Activated T-helper 1 cell treated with anti-CD3 and anti-CD28 coated beads, Interleukin-2, amount 50 U/mL, for 16 hours (primary cell): ENCODE measurements at places on chromosomes 7 and 10.

- DNase-seq = peak; percentile 11
These were observed 86.1 kb upstream of the DNAJB6 start for GRCh38 chr7:157250605-157251228.

- DNase-seq = no peak
These were observed 213.8 kb downstream of the DNAJB6 start for GRCh38 chr7:157550300-157551275.

- DNase-seq = no peak
These were observed 118.9 kb downstream of the SND1 start for GRCh38 chr7:127770885-127771284.

DNA sequence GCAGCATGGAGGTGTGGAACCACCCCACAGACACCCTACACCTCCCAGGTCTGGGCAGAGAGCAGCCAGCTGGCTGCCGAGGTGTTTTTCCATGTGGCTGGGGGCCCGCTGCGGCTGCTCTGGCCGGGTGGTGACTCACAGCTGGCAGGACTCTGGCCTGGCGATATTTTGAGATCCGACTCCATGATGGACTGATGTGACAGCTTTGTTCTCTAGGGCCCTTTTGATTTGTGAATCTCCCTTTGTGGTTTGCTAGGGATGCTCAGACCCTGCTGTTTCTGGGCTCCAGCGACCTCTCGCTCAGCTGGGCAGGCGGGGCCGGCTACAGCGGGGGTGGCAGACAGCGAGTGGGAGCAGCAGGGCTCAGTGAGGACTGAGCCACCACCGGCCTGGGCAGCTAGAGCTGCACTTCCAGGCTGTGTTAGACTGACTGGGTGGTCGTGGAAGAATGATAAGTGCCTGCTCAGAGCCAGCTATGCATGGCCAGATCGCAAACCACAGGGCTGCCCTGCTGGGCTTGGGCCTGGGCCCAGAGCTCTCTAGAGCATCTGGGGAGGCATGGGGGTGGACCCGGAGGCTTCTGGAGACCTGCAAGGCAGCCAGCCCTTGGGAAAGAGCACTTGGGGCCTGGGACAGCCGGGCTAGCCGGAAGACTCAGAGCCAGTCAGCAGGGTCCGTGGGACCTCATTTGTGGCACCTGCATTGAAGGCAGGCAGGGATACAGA is 46.2 kb upstream of the GDF10 start:
- DNase-seq = no peak

DNA sequence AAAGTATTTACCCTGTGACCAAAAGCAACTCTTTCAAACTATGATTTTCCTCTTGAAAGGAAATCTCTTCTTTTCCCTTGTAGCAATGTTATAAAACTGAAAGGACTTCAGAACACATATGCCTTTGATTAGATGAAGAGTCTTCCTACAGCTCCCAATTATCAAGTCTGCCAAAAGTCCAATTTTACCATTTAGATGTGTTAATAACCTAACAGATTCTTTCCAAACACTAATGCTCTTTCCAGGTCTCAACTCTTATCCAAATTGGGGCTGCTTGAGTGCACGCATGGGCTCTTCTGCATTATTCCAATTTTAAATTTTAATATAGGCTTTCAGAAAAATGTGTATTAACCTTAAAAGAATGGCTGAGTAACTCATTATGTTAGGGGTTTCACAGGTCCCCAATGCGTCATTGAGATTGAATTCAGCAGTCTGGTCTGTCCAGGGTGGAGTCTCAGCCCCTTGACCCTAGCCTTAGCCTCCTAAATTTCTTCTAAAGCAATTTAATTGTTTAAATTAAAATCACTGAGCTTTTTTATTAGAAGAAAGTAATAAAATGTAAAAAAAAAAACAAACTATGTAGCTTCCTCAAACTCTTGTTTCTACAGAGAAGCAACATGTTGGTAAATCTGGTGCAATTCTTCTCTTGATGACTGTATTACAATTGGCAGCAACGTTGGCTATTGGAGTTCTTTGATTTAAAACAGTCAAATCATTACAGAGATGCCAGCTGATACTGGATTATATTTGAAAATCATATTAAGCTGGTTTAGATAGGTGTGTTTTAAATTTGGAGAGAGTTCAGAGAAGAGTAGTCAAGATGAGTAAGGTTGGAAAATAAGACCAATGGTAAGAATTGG is 170.4 kb downstream of the DKK1 start:
- DNase-seq = no peak

GRCh38 chr7:141359740-141360415 is 191.3 kb upstream of the AGK start:
- DNase-seq = no peak

- DNase-seq = no peak
These were observed 620.8 kb upstream of the AUTS2 start for GRCh38 chr7:68977385-68978055.

- DNase-seq = no peak
These were observed 211.4 kb downstream of the THSD7A start for GRCh38 chr7:11620406-11621253.

GRCh38 chr7:43927810-43928209 is 1.6 kb downstream of the UBE2D4 start:
- DNase-seq = no peak

DNA sequence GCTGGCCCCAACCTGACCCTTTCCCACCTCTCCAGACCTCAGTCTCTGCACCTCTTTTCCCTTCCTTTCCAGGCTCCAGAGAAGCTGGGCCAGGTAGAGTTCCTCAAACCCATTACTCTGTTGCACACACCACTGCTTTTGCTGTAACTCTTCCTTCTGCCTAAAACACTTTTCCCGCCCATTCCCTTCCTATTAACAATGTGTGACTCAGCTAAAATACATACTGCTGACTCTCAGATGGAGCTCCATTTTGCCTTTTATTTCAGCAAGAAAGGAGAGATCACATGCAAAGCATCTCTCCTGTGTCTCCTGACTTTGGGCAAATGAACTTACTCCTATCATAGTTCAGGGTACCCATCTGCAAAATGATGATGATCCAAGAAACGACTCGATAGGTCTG is 201.0 kb downstream of the CALN1 start:
- DNase-seq = no peak

GRCh38 chr7:73520673-73521635 is 1.1 kb downstream of the BAZ1B start:
- DNase-seq = no peak

- DNase-seq = no peak
These were observed 453.2 kb downstream of the DPP6 start for GRCh38 chr7:154505362-154505761.

- no peak for DNase-seq
These were observed 89.6 kb upstream of the ZNF804B start for GRCh38 chr7:88669913-88670312.

DNA sequence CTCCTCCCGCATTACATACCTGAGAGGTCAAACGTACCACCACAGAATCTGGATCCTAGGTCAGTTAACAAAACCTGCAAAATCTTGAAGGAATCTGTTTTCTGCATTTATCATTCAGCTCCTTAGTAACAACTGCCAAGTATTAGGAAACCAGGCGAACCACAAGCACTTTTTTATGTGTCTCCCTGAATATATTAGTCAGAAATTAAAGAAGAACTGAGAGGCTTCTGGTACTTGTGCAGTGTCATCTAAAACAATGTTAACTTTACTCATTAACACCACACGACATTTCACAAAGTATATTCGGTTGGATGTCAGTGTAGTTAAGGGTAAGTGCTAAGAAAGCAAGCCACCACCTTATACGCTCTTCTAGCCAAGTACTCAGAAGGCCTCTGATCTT is 2.5 kb downstream of the CCDC6 start:
- DNase-seq = no peak

- DNase-seq = no peak
These were observed 39.2 kb upstream of the ZNF680 start for GRCh38 chr7:64602086-64602485.

GRCh38 chr7:1813394-1814088 is 143.5 kb downstream of the ELFN1 start:
- no peak for DNase-seq

DNA sequence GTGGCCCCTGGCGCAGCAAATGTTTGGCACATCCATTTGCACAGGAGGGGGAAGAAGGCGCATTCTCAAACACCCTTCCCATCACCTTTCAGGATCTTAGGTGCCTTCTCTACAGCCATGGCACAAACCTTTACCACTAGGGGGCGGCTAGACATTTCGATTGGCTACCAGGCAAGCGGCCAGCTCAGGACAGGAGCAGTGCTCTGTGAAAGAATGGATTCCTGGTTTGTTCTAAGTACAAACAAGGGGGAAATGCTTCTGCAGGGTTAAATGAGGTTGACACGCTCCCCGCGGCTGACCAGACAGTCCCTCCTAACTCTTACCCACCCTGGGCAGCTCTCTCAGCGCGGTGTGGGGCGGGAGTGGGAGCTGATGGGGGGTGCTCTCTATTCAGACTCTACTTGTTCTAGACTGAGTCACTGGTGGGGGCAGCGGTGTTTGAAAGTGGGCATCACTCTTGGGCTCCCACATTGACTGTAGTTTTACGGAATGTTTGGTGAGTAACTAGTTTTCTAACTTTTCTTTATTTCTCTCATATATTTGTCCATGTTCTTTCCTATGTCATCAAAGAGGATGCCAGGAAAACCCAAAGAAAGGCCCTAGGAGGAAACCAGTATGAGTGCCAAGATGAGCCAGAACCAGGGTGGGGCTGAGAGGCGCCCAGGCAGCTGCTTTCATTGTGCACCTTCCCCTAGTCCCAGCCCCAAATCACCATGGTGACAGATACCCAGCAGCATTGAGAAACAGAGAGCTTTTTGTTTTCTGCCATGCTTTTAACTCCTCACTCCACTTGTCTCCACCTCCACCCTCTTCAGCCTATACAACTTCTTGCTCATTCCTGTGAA is 61.4 kb upstream of the GPR158 start:
- DNase-seq = no peak

- no peak for DNase-seq
These were observed 181.3 kb downstream of the RTKN2 start for GRCh38 chr10:62087329-62087728.

GRCh38 chr10:100008142-100008522 is 1.6 kb downstream of the DNMBP start:
- no peak for DNase-seq

DNA sequence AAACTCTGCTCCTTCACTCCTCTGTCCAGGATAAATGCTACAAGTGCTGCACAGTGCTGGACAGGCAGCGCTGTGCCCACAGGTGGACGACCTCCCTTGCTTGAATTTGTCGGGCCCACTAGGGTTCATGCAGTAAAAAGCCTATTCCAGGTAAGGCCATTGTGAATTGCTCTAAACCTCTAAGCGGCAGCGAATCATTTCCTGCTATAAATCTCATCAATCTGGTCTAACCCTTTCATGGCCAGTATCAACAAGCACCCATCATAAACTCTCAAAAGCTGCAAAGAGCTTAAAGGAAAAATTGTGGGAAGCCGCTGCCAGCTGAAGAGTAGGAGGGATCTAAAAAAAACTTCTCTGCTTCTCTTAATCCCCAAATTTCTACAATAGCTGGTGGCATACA is 134.2 kb downstream of the SLC25A13 start:
- no peak for DNase-seq

DNA sequence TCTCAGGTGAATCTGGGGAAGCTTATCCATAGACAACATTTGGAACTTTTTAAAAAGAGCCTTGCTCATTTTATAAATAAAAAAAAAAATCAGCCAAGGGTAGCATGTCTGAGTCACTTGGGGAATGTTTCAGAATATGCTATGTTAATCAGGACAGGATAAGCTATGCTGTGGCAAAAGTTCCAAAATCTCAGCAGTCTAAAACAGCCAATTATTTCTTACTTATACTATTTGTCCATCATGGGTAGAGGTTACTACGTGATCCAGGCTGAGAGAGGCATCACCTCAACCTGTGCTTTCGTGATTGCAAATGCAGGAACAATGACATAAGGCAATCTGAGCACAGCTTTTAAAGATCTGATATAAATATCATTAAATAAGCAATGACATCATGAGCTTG is 6.5 kb downstream of the SLC13A1 start:
- no peak for DNase-seq

GRCh38 chr7:5677538-5678294 is 103.7 kb downstream of the RNF216 start:
- no peak for DNase-seq

DNA sequence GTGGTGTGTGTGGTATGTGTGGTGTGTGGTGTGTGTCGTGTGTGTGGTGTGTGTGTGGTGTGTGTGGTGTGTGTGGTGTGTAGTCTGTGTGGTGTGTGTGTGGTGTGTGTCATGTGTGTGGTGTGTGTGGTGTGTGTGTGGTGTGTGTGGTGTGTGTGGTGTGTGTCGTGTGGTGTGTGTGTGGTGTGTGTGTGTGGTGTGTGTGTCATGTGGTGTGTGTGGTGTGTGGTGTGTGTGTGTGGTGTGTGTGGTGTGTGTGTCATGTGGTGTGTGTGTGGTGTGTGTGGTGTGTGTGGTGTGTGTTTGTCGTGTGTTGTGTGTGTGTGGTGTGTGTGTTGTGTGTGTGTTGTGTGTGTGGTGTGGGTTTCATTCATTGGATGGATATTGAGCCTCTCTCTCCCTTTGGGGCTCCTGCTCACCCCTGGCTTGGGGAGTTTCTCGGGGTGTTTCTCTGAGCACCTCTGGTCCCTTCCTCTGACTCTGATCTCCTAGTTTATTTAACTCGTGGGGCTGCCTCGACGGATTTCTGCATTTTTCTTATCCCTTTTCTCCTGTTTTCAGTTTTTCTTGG is 145.8 kb downstream of the DNAJB6 start:
- no peak for DNase-seq

DNA sequence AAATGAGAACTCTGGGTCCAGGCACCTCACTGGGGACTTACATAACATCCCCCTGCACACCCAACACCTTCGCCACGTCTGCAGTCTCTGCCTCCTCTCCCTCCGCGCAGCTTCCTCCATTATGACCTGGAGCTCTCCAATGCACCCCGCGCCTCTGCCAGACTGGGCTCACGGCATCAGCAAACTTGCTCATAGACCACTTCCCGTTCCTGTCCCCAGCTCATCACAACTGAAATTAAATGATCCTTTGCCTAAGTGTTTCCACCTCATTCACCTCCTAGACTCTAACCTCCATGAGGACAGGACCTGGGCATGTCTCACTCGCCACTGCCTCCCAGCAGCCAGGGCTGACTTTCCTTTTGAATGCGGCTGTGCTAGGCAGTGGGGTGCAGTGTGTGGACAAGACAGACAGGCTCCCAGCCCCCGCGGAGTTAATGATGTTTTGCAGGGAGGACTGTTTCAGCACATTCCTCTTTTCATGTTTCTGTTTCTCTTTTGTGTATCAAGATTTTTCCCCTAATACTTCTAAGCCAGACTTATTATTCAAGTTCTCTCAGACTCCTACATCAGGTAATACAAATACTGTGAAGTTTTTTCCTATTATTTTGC is 18.8 kb downstream of the CHST15 start:
- no peak for DNase-seq
